ENCODE measurements at places on chromosomes 2 and 18.

DNA sequence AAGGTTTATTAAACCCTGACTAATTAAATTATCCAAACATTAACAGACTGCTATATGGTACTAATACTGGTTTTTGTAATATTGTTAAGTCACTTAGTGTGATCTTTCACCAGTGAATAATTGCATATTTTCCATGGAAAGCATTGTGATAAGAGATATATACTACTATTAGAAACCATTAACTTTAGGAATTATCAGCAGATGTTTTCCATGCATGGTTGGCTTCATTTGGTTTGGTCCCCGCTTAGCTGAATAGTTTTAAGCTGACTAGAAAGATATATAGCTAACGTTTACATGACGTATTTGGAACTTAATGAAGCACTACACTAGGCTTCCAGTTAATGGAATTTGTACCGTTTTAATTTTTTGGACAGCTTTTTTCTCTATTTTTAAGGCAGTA, 37.9 kb downstream of the LCLAT1 start:
- no peak for DNase-seq

- no peak for DNase-seq
These were observed 180.8 kb downstream of the MBD2 start for GRCh38 chr18:54043484-54044251.

GRCh38 chr2:187302586-187302985, 145.5 kb downstream of the CALCRL start:
- no peak for DNase-seq

- DNase-seq, result no peak
These were observed 233.2 kb downstream of the CNTNAP5 start for GRCh38 chr2:124258140-124258880.

DNA sequence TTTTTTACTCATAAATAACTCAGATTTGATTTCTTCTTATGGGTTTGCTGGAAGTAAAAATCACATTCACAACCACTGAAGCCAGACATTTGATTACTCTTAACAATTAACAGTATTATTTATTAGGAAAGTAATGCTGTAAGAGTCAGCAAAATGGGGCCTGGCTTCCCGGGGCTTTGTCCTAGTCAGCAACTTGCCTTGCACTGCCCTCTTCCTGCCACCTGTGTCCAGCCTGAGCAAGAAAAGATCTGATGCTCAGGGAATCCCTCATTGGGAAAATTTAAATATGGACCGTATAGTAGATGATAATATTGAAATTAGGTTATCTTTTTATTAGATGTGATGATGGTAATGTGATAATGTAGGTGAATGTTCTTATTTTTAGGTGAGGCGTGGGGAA, 30.8 kb upstream of the ACYP2 start:
- DNase-seq, result no peak

GRCh38 chr2:40666398-40666797, 214.5 kb upstream of the SLC8A1 start:
- no peak for DNase-seq

DNA sequence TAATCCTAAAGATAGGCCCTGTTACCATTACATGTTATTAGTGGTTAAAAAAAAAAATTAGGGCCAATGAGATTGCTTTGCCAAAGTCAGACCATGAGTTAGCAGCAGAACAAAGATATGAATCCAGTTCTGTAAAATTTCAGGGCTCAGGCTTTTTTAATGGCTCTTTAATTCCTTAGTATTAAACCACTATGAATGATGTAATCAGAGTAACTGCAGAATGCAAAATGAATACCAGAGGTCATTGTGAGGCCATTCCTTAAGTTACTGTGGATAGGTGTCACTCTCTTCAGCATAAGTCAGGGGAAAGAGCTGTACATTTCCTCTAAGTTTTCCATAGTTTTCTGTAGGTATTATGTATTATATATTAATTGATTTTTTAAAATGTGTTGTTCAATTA, 42.2 kb upstream of the TBR1 start:
- DNase-seq, result no peak

- DNase-seq, result no peak
These were observed 25.6 kb downstream of the ZNF407 start for GRCh38 chr18:74623047-74623816.

DNA sequence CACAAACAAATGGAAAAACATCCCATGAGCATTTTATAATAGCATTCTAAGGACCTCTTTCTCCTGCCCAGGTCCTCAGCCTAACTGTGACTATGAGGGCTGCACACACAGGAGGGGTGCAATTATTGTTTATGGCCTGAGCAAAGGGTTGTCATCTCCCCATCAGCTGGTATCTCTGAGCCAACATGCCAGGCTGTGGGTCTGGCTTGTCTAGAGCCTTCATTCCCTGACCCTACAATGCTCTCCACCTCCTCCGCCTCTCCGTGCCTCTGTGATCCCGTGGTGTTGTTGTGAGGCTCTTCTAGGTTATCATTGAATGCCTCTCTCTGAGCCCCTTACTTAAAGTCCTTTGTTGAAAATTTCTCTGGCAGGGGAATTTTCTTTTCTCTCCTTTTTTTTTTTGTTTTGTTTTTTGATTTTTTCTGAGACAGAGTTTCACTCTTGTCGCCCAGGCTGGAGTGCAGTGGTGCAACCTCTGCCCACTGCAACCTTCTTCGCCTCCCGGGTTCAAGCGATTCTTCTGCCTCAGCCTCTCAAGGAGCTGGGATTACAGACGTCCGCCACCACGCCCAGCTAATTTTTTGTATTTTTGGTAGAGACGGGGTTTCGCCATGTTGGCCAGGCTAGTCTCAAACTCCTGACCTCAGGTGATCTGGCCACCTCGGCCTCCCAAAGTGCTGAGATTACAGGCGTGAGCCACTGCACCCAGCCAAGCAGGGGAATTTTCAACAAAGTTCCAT, 126.4 kb downstream of the SMAD7 start:
- DNase-seq, result no peak

- DNase-seq, result no peak
These were observed 103.7 kb downstream of the NCK2 start for GRCh38 chr2:105848367-105848766.

DNA sequence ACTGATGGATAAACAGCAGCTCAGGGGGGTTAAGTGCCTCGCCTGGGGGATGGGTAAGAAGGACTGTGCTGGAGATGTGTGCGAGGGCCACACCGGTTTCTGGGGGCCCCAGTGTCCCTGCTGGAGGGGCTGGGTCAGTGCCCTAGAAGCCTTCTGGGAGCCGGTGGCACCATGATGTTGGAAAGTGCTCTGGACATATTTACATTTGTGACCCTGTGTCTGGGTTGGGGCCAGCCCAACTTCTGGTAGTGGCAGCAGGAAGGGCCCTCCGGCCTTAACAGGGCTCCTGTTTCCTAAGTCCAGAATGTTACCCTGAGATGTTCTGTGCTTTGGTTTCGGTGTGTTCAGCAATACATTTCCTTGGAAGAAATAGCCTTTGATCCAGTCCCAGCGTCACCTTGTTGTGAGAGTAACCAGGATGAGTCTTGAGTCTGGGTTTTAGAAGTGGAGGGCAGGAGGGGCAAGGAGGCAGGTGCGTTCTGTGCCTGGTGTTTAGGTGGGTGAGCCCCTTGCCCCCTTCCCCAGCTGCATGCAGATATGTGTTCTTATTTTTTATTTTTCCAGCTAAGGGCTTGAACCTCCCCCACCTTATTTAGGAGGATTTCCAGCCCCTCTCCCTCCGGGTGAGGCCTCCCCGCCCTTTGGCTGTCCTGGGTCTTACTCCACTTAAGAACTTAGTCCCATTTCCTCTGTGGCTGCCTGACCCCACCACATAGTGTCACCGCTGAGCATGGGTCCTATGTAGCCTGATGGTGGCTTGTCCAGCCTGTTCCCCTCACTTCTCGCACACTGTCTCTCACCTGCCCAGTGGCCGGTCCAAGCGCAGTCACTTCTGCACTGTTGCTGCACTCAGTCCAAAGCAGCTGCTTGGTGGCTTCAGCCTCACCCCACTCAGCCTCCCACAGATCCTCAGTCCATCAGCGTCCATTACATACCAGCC, 132.7 kb upstream of the HS6ST1 start:
- no peak for DNase-seq

- DNase-seq, result no peak
These were observed 93.4 kb upstream of the MSH2 start for GRCh38 chr2:47309472-47309951.

DNA sequence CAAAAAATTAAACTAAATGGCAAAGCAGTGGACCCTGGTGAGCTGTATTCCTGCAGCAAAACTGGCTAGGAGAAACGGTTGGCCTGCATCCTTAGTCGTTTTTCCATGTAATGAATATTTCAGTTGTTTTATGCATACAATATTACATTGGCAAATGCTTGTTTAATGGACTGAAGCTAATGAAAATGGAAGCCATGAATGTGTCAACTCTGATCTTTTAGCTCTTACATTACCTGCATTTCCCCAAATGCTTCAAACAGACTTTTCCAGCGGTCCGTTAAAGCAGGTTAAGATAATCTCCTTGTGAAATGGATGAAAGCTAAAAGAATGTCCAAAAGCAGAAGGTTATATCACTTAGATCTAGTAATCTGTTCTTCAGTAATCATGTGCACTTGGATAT, 686.3 kb upstream of the SETBP1 start:
- no peak for DNase-seq

DNA sequence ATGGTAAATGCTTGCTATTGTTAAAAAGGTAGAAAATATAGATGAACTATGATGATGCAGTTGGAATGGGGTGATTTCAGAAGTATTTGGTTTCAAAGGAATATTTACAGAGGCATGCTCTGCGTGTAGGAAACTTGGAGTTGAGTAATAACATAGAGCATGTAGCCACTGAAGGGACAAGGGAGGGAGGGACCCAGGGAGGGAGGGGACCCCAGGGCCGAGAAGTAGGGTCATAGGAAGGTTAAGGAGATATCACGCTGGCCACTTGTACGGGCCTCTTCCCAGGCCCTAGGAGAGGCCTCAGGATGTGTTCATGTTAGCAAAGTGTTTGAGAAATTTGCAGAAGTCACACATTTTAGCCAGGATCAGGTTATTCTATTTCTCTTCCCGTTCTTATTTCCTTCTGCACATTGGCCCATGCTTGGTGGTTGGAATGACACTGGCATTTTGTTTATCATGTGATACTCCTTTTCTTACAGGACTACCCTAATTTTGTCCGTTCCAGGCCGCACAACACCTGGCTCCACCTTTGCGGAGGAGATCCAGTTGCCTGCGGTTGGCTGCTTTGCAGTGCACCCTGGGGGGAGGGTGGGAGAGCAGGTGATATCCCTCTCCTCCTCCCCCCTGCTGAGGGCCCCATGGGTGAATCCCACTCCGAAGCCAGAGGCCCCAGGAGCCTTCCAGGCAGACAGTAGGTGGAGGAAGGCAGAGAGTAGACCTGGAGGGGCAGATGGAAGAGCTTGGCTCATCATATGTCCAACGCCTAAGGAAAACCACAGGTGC, 16.9 kb upstream of the ACKR3 start:
- DNase-seq, result no peak

- no peak for DNase-seq
These were observed 17.4 kb downstream of the RTP5 start for GRCh38 chr2:241886840-241887447.

GRCh38 chr2:228522276-228522675, 340.8 kb upstream of the SPHKAP start:
- DNase-seq, result no peak

GRCh38 chr2:230011617-230012016, 57.1 kb downstream of the SLC16A14 start:
- no peak for DNase-seq

DNA sequence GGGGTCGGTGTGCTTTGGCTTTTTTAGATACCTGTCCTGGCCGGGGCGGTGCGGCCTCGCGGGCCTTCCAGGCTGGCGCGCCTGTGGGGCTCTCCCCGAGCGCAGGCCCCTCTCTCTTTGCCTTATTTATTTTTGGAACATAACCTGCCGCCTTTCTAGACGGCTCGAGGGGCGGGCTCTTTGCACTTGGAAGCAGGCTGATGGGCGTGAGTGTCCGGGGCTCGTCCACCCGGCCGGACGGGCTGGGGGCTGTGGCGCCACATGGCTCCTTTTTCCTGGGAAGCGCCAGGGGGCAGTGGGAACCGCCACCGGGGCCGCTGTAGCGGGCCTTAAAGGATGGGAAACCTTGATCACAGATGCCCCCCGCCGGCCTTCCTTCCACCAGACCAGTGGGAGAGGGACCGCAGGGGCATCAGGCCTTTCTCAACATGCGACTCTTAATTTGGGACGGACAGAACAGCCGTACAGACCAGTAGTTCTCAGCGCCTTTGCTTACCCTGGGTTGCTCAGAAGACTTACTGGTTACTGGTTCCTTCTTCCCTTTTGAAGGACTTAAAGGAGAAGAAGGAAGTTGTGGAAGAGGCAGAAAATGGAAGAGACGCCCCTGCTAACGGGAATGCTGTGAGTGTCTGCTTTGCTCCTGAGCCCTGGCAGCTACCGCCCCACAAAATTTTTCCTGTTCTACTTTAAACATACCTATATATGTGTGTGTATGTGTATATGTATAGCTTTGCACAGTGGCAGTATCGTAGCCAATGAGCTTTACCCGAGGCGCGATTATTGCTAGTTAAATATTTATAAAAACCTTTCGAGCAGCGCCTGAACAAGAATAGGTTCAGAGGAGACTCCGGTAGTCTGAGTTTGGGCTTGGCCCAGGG, 2.7 kb downstream of the PTMA start:
- DNase-seq, result peak; percentile 19

DNA sequence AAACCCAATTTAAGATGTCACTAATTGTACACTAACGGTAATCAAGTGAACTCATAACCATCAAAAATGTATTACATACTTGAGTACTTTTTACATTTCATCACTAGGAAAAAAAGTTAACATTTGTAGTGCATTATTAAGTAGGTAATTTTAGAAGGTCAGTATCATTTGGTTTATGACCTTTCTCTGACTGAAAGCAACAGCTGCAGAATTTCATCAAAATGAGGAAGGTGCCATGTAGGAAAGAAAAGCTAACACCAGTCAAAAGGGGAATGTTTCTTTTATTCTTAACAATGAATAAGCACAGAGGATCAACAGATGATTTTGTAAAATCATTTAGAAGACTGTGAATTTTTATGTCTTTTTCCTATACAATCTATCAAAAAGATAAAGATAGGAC, 79.0 kb downstream of the PIGN start:
- no peak for DNase-seq

DNA sequence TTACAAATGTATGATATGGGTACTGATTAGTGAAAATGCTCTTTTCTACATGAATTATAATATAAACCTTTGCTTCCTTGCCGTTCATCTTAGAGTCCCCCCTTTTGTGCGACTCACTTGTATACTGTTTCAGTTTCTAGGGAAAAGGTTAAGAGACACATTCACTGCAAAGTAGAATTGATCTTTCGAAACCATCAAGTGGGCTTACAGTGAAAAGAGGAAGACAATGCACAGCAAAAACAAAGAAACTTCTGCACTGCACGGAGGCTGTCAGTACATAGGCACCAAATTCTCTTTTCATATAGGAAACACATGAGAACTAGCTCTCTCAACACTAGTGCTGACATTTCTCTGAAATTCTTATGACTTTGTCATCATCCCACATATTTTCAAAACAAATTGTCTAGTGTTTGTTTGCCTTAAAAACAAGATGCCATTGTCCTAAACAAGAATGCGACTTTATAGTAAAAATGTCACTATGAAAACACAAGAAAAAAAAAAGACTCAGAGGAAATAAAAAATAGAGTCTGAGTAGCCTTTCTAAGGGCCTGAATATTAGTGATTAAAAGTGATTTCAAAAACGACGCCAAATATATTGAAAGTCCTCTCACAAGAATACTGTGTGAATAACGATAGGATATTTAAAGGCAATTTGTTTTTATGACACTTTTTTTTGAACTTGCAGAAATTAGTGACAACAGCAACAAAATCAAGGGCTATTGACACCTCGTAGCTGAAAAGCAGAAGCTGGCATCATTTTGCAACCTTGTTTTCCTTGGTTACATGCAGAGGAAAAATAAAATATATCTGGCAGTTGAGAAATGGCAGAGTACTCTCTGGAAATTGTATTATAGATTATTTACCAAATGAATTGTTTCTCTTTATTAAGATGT, 827.0 kb downstream of the BCL11A start:
- no peak for DNase-seq
